ENCODE measurements at places on chromosomes 4 and X.

- DNase-seq = no peak
Measured at GRCh38 chrX:49266523-49267445, 2.3 kb upstream of the FOXP3 start.

DNA sequence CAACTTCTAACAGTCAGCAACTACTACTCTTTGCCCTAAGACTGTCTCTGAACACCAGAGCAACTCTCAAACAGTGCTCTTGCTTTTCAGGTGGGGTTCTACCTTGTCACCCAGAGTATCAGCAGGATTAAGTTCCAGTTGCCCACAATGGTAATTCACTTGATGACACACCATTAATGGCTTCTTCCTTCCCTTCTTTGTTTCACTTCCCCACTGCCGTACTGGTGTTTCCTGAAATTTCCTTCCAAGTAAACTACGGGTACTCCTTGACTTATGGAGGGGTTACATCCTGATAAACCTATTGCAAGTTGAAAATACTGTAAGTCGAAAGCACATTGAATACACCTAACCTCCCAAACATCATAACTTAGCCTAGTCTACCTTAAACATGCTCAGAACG is 36.6 kb upstream of the PDK3 start:
- no peak for DNase-seq

- no peak for DNase-seq
Measured at GRCh38 chrX:47214435-47215077, 3.9 kb upstream of the CDK16 start.

GRCh38 chr4:83581411-83582288 is 45.7 kb downstream of the GPAT3 start:
- DNase-seq = no peak

DNA sequence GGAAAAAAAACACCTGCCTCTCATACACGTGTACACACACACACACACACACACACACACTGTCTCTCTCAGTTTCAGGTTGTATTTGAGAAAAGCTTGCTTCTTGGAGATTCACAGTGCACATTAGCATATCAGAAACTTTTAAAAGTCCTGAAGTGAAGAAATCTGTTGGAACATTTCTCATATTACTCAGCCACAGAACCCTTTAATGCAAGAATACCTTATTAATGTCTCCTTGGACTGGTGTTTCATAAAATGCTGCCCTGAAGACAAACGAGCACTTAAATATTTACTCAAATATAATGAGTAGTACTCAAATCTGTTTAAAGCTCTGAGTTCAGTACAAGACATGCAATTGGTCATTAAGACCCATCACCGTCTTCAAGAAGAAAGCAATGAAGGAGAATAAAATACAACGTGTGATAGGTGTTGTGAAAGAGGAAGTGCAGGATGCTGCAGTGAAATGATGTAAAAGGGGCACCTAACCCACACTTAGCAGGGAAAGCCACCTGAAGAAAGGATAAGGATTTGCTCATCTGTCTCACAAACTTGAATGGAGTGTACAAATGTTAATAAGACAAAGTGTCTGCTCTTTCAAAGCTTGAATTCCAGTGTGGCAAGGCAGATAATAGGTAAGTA is 57.0 kb downstream of the DCLK2 start:
- no peak for DNase-seq

DNA sequence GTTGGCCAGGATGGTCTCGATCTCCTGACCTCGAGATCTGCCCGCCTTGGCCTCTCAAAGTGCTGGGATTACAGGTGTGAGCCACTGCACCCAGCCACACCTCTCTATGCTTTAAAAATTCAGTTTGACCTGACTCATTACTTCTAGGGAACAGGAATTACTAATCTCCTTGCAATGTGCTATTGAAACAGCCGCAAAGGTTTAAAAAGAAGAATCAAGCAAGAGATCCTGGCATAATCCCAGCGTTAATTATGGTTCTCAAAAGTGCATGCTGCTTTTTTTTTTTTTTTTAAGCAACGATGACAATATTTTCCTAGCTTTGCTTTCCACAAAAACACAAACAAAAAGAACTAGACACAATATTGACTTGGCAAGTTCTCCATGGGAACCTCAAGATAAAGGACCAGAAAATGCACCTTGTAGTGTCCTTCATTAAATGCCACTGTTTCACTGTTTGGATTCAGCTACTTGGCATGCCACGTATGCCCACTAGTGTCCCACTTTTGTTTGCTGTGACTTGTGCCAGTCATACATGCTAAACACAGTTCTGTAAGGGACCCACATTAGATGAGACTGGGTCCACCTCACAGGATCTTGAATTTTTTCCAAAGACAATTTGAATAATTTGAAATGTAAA is 112.6 kb upstream of the PPARGC1A start:
- no peak for DNase-seq

- no peak for DNase-seq
Measured at GRCh38 chr4:6464842-6465588, 7.4 kb downstream of the PPP2R2C start.

GRCh38 chr4:128924951-128925350 is 115.5 kb downstream of the JADE1 start:
- DNase-seq = no peak

DNA sequence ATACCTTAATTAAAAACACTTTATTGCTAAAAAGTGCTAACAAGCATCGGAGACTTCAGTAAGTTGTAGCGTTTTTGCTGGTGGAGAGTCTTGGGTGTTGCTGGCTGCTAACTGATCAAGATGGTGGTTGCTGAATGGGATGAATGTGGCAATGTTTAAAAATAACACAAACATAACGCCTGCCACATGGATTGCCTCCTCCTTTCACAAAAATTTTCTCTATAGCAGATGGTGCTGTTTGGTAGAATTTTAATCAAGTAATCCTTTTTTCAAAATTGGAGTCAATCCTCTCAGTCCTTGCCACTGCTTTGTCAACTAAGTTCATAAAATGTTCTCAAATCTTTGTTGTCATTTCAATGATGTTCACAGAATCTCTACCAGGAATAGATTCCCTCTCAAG is 466.8 kb upstream of the TECRL start:
- no peak for DNase-seq

- DNase-seq = no peak
Measured at GRCh38 chrX:115260330-115260729, 26.4 kb upstream of the LRCH2 start.

- DNase-seq = peak; percentile 10
Measured at GRCh38 chrX:125132274-125132673, 187.4 kb upstream of the TEX13C start.

GRCh38 chr4:117560329-117560728 is 474.0 kb upstream of the NDST3 start:
- no peak for DNase-seq

GRCh38 chrX:68647156-68647957 is at the start of gene STARD8:
STARD8 (plus strand) TSS chrX:68647666; CDS start chrX:68647883, 217 bp downstream.
- DNase-seq = no peak

- no peak for DNase-seq
Measured at GRCh38 chr4:167435786-167436185, 201.5 kb upstream of the SPOCK3 start.

GRCh38 chr4:70838204-70838603 is 1.5 kb downstream of the GRSF1 start:
- DNase-seq = no peak

DNA sequence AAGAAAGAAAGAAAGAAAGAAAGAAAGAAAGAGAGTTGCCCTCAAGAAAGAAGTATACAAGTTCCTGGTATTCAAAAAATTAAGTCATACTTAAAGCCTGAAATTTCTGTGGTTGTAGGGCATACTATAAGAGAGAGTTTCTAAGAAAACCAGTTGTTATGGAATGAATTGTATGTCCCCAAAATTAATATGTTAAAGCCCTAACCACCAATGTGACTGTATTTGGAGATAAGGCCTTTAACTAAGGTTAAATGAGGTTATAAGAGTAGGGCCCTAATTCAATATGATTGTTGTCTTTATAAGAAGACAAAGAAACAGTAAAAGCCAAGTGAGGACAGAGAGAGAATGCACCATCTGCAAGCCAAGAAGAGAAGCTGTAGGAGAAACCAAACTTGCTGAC is 521.1 kb downstream of the CCSER1 start:
- DNase-seq = no peak

DNA sequence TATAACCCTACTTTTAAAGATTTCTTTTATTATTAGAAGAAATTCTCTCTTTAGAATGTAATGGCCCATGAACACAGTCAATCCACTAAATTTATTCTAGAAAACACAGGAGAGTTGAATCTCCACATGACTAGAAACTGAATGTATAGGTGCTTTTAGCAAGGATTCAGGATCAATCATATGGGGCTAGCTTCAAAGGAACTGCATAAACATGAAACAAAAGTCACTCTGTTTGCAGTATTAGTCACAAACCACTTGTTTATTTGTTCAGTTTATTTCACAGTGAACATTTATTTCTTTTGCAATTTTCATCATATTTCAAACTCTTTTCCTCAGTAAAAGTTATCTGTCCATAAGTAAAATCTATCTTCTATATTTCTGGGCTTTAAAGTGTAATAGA is 1604.6 kb downstream of the PCDH18 start:
- DNase-seq = no peak

GRCh38 chr4:184217634-184218033 is at the start of gene ENPP6:
ENPP6 (minus strand) TSS chr4:184217873; CDS start chr4:184217819, 54 bp downstream.
- no peak for DNase-seq

DNA sequence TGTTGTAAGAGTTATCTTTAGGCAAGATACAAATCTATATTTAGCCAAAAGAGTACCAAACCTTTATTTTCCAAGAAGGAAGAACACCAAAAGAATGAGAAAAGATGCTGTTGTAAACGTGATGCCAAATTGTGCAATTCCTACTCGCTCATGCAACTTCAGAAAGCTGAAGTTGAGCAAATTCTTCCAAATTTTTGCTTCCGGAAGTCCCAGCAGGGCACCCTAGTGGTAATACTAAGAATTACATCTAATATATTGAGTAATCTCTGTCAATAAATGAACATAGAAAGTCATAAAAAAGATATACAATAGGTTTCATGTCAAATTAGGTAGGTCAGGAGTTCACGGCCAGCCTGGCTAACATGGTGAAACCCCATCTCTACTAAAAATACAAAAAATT is 36.0 kb upstream of the SMARCAD1 start:
- DNase-seq = no peak

- DNase-seq = no peak
Measured at GRCh38 chr4:85557016-85557901, 82.3 kb downstream of the ARHGAP24 start.

DNA sequence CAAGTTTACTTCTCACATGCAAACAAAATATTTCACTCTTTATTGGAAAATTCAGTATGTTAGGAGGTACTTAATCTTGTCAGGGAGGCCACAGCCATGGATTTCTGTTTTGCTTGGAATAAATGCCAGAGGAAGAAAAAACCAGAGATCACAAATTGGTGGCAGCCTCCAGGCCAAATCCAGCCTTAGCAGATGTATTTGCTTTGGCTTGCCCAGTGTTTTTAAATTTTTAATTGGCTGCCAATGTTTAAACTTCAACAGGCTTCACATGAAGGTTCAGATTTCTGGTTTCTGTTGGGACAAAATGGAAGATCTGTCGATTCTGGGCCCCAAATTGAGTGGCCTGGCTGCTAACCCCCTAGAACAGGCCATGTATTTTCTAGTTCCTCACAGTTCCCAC is 19.2 kb downstream of the YY2 start:
- no peak for DNase-seq

GRCh38 chrX:154090731-154091130 is 6.8 kb downstream of the MECP2 start:
- DNase-seq = no peak

DNA sequence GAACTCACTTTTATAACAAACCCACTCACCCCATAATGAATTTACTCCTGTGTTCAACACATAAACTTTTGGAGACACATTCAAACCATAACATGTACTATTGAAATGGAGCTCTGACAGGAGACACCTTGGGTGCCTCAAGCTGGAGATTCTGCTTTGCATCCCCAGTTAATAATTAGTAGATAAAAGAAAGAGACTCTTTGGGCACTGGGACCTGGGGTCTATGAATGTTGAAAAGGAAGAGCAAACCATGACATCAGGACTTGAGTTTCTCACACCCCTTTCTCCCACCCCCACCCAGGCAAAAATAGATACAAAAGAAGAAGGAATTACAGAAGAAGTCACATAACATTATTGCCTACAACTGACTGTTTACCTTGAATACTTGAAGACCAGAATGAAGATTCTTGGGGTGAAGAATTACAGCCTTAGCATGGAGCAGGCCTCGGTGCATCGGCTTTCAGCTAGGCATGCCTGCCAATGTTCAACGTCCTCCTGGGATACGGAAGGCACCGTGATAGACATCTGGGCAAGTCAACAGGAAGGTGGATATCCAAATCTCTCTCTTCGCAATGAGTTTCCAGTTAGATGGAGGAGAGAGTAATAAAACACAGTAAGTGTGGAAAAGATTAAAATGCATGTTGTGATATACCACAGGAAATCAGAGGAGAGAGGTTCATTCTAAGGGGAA is 316.0 kb downstream of the TRIML1 start:
- no peak for DNase-seq

GRCh38 chr4:73814679-73815078 is 21.8 kb upstream of the CXCL6 start:
- DNase-seq = no peak
